ENCODE measurements at places on chromosomes 11 and 22.

- peak; percentile 25 for DNase-seq
Observed at GRCh38 chr11:61923166-61924063, 6.0 kb upstream of the RAB3IL1 start.

GRCh38 chr11:65135633-65136145 is 1.4 kb upstream of the SYVN1 start:
- DNase-seq, result no peak

- DNase-seq, result no peak
Observed at GRCh38 chr22:41256254-41257253, 15.8 kb upstream of the CHADL start.

- DNase-seq, result no peak
Observed at GRCh38 chr11:1150116-1150515, 7.6 kb upstream of the MUC5AC start.

DNA sequence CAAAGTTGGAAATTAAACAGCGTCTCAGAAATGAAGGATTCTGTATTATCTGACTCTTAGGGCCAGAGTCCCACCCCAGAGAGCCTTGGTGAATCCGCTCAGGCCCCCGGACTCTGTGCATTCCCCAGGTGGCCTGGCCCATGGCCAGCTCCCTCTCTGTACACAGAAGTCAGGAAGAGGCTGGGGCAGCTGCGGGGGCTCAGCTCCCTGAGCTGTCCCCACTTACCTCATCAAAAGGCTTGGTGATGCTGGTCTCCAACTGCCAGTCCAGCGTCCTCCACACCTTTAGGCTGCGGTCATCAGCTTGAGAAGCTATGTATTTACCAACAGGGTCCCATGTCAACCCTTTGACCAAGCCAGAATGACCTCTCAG is 35.0 kb downstream of the HIRA start:
- no peak for DNase-seq

DNA sequence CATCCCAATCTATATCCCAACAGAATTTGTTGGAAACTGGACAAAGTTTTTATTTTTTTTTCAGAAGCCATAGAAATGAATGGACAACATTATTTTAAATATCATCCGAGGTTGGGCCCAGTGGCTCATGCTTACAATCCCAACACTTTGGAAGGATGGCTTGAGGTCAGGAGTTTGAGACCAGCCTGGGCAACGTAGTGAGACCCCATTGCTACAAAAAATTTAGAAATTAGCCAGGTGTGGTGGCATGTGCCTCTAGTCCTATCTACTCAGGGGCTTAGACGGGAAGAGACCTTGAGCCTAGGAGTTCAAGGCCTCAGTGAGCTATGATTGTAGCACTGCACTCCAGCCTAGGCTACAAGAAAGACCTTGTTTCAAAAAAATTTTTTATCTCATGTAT is 4.1 kb upstream of the SLC37A4 start:
- no peak for DNase-seq

DNA sequence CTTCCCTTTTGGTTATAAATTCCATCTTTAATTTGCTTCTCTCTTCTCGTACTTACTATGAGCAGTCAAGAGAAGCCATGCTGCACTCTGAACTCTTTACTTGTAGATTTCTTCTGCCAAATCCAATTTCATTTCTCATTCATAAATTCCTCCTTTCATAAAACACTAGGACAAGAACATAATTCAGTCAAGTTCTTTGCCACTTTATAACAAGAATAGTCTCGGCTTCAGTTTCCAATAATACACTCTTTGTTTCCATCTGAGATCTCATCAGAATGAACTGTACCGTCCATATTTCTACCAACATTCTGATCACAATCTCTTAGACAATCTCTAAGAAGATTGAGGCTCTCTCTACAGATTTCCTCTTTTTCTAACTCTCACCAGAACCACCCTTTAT is 25.1 kb downstream of the IZUMO1R start:
- no peak for DNase-seq

DNA sequence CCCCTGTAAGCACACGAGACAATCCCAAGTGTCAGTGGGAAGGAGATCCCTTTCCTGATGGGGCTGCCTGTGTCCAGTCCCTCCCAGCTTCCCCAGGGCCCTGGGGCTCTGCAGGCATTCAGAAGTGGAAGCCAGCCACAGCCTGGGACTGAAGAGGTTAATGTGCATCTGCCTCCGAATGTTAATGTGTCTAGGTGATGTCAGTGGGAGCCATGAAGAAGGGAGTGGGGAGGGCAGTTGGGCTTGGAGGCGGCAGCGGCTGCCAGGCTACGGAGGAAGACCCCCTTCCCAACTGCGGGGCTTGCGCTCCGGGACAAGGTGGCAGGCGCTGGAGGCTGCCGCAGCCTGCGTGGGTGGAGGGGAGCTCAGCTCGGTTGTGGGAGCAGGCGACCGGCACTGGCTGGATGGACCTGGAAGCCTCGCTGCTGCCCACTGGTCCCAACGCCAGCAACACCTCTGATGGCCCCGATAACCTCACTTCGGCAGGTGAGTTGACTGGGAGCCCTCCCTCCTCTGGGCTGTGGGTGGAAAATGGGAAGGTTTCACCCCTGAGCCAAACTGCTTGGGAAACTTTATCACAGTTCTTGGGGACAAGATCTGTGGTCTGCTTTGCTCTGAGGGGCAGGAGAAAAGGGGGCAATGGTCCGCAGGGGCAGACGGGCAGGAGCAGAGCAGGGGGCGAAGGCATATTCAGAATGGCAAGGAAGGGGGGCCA is at the start of gene MCHR1:
Gene MCHR1, plus strand, starts transcription at position 236 of the 715 bp plus-strand sequence. Its CDS starts 169 bp downstream, at position 405.
- no peak for DNase-seq

DNA sequence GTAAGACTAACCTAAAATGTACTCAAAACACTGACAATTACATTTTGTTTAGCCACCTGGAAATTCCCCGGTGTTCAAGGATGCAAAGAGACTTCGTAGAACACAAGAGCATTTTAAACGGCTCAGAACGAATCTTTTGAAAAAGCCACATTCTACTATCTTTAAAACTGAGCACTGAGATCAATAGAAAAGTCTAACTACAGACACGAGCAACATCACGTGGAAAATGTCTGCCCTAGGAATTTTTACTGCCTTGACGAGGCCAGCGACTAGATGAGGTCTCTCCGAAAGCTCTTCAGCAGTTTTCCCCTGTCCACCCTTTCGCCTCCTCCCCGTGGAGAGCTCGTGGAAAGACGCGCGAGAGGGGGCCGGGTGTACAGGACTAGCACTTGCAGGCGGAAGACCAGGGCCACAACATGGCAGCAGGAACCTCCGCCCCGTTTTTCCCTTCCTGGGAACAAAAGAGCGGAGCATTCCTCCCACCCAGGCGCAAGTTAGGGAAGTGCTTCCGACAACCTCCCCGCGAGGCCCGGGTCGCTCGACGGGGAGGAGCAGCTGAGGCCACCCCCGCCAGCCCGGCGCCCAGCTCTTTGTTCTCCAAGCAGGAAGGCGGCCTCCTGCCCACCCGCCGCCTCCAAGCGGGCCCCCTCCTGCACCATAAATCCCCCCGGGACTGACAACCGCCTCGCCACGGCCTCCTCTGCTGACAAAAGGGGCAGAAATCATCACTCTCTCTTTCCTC is 1.1 kb downstream of the EIF4G2 start:
- no peak for DNase-seq

All from NT2/D1 (cell line).